Cortex of kidney (tissue), 1 donor: ENCODE measurements at places on chromosomes 2 and 18.

DNA sequence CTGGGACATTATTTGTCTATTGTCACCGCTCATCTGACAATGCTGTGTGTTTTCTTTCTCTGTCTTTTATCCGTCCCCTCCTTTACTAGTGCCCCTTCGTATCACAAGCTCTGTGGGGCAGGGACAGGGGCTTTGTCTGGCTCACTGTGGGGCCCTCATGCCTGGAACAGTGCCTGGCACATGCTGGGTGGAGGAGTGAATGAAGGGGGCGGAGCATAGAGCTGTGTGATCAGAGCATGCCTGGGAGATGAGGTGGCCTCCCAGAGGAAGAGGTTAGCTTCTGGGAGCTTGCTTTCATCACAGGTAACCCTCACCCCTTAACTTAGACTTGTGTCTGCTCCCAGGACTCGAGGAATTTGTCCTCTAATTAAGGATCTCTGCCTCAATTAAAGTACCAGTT, 16.4 kb downstream of the MTCL1 start:
- DNase-seq = no peak

DNA sequence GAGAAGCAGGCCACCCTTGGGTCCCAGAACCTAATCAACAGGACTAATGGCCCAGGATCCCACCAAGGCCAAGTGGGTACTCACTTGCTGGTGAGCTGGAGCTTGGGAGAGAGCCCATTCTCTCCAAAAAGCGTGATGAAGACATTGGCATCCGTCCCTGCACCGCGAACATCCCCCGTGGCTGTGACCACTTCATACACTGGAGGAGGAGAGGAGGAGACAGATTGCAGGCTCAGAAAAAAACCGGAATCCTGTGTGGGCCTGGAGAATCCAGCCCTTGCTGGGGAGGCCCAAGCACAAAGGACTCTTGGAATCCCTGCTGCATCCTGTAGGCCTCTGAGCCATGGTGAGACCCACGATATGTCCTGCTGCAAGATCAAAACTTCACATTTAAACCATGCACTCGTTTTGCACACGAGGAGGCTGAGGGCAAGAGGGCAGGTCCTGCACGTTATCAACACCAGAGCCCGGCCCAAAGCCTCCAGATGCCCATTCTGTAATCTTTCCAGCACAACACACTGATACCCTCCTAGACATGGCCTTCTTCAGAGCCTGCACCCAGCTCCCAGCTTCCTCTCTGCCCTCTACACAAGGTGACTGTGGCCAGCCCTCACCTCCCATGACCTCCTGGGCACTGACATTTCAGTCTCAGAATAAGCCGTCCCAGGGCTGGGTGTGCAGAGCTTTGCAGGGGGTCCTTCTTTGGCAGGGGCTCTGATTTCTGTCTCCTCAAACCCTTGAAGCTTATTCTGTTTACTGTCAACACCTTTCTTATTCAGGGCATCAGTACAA, 7.8 kb downstream of the LOXHD1 start:
- no peak for DNase-seq

GRCh38 chr18:56139792-56140254, 498.6 kb downstream of the TXNL1 start:
- DNase-seq = no peak

DNA sequence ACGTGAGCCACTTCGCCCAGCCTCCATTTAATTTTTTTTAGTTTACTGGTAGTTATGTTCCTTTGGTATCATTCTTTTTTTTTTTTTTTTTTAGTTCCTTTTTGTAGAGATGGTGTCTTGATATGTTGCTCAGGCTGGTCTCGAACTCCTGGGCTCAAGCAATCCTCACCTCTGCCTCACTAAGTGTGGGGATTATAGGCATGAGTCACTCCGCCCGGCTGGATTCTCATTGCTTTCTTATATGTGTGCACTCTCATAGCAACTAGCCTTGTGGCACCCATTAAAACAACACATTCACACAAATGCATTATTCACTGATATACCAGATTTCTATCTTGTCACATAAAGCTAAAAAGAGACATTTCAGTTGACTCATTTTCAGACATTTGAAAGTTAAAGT, 4.2 kb downstream of the TTC27 start:
- no peak for DNase-seq

DNA sequence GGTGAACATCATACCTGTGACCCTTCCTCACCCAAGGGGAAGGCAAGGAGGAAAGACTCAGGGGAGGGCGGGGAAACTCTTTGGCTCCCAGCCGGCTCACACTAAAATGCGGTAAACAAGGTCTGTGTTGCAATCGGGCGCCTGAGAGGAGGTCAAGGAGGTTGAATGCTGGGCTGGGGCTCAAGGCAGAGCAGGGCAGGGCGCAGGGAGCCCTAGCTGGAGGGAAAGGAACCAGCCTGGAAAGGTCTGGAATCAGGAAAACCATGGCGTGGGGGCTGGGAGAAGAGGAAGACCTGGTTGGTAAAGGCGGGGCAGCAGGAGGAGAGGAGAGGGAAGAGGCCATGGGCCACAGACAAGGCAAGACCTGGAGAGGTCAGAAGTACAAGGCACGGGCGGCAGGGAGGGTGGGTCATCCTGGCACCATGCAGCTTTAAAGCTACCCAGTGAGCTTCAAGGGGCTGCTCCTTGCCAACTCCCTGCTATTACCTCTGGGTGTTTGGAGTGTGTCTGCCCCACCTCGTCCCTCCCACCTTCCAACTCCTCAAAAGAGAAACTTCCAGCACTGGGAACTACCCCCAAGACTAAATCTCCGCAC, 4.8 kb upstream of the TMEM37 start:
- no peak for DNase-seq

DNA sequence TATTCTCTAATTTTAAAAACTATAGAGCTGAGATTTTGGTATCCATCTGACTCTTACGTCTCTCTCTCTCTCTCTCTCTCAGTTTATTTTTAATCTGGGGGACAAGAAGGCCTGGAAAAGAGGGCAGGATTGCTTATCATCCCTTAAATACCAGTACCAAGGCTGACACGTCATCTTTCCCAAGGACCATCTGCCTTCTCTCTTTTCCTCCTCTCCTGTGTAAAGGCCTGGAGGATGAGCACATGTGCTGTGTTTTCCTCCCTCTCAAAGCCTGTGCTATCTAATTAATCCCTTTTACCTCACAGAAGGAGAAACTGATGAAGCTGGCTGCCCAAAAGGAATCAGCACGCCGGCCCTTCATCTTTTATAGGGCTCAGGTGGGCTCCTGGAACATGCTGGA, 7.3 kb downstream of the IL37 start:
- no peak for DNase-seq

DNA sequence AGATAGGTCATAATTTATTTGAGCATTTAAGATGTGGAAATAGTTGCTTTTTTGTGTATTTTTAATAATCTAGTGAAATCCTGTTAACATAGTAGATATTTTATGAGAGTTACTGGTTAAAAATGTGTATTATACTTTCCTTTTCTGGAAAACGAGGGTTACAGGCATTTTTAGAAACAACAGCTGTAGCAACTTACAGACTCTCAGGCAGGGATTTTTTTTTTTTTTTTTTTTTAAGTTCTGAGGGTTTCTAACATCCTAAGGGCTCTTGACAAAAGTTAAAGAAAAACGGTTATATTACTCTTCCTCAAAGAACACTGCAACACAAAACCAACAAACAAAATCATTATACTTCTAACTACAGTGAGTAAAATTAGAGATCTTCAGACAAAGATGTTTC, 205.9 kb downstream of the ACKR3 start:
- DNase-seq = no peak

GRCh38 chr18:31819106-31819924, 58.6 kb upstream of the SLC25A52 start:
- DNase-seq = no peak

GRCh38 chr2:230691005-230691647, 21.5 kb upstream of the CAB39 start:
- DNase-seq = no peak

DNA sequence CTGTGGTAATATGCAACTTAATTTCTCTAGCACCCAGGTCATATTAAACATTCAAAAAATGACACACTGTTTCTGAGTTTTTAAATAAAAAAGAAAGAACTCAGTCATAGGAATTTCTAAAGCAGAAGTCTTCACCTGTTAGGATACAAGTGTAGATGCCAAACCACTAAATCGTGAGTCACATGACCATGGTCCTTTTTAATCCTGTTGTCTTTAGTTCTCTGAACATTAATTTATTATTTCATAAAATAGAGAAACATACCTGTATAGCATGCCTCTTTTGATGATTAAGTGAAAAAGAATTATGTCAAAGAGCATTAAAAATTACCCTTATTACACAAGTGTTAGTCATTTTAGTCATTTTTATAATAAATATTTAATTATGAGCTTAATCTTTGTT, 398.8 kb downstream of the CCDC85A start:
- DNase-seq = no peak

GRCh38 chr2:172919732-172920131, 155.9 kb upstream of the MAP3K20 start:
- DNase-seq = no peak

GRCh38 chr2:105571445-105571987, 172.7 kb upstream of the FHL2 start:
- DNase-seq = no peak

- no peak for DNase-seq
Measured at GRCh38 chr2:67289921-67290371, 107.2 kb upstream of the ETAA1 start.

DNA sequence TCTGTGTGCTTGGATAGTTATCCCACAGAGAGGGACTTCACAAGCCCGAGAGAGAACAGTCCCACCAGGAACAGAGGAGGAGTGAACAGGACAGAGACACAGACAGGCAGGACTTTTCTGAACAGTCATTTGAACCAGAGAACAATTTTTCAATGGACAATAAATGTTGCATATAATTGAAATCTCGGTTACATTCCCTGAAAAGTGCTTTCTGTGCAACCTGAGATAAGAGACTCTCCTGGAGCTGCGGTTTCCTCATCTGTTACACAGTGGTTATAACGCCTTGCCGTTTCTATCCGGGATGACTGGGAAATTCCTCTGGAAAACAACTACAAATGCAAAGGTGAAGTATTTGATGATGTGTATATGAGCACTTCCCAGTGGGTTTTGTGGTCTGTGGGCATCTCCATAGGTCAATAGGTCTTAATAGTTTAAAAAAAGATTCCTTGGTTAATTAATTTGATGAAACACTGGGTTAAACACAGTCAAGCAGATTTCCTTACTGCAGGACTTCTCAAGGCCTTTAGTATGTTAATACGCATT, 87.2 kb upstream of the HPCAL1 start:
- no peak for DNase-seq

DNA sequence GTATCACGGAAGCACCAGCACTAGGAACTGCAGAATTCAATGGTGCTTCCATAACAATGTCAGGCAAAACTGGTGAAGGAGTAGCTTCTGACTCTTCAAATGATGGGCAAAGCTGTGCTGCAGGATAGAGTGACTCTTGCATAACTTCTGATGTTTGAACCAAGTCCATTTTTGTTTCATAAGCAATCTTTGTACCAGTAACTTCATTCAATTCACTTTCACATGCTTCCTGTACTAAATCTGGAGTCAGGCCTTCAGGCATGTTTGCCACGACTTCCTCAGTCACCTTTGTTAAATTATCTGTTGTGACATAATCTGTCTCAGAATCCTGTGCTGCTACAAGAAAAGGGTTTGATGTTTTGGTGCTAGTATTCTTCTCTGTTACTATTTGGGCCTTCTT, 24.0 kb downstream of the RTN4 start:
- no peak for DNase-seq

DNA sequence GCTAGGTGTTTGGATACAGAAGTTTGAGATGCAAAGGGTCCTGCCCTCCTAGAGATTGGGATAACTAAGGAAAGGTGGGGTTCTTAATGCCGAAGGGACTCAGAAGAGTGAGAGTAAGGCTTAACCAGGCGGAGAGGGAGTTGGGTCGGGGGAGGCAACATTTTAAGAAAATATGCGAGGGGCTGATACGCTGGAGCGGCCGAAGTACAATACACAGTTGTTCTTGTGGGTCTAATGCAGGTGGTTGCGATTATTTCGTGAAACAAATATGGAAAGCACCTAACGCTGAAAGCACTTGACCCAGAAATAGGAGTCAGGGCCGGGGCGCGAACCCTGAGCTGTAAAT, 344 bp upstream of the MRPL33 start:
- DNase-seq = no peak

DNA sequence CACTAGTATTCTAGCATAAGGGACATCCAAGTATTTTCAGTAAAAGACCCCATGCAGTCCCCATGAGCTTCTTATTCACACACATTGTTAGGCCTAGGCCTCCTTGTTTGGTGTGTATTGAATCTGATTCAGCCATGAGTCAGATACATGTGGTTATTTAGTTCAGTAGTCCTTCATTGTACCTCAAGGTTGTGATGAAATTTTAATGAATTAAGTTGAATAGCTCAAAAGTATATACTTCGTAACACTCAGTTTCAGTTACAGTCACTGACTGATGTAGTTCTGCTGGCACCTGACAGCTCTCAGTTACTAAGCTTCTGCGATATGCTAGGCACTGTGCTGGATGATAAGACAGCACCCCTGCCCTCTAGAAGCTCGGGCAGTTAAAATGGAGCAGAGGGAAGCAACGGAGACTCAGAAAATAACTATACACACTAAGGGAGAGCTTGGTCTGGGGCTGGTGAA, 86.4 kb downstream of the XRCC5 start:
- no peak for DNase-seq

DNA sequence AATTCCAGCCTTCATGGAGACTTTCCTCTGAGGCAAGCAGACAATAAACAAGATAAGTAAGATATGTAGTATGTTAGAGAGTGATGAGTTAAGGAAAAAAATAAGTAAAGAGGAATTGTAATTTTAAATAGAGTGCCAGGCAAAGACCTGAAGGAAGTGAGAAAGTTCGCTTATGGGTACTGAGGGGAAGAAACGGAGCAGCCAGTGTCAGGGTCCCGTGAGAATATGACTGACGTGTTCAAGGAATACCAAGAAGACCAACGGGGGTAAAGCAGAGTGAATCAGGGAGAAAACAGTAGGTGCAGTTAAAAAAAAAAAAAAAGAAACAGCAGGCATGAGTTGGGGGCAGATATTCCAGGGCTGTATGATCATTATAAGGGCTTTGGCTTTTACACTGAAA, 45.1 kb downstream of the ARHGEF33 start:
- no peak for DNase-seq

- no peak for DNase-seq
Measured at GRCh38 chr2:86790676-86791572, at the start of gene CD8A. Gene CD8A (minus strand): TSS chr2:86790913. CDS start chr2:86790825, 88 bp downstream.

GRCh38 chr2:107932979-107933378, 53.3 kb upstream of the SLC5A7 start:
- no peak for DNase-seq

GRCh38 chr2:223166983-223167650, 115.1 kb downstream of the KCNE4 start:
- no peak for DNase-seq

- DNase-seq = no peak
Measured at GRCh38 chr2:211328126-211328525, 771.7 kb downstream of the CPS1 start.

DNA sequence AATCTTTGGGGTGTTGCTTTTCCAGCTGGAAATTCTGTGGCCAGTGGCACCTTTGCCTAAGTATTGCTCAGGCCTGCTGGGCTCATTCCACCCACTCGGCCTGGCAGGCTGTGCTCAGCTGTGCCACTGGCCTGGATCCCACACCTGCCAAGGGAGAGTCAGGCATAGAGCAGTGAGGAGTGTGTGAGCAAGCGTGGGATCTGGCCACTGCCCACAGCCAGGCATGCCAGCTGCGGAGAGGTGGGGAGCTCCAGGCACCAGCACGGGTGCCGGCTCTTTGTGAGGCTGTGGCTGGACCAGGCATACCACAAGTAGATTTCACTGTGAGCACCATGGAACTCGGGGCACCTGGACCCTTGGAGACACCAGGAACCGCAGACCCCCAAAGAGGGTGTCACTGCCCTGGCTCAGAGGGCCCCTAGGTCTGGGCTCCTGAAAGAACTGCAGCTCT, 118.1 kb upstream of the MAP2 start:
- no peak for DNase-seq

- DNase-seq = no peak
Measured at GRCh38 chr2:54589340-54590215, 133.5 kb downstream of the SPTBN1 start.
